ENCODE measurements at places on chromosomes 1 and 21. TPM values are rescaled to one million over a fixed set of nuclear protein-coding genes. Genes with fewer than 3 reads are reported as not detected.

- no peaks in the 10 kb centered on the region for H3K36me3 ChIP-seq
- no peak overlapping the region for H3K4me3 ChIP-seq
- H3K27me3 ChIP-seq: no peaks in the 10 kb centered on the region
Measured at GRCh38 chr1:232984577-232985425, 34.4 kb downstream of the NTPCR start.

- no peaks in the 10 kb centered on the region for H3K27me3 ChIP-seq
- H3K27ac ChIP-seq: no peak overlapping the region
- no peak overlapping the region for H3K4me3 ChIP-seq
- H3K36me3 ChIP-seq: no peaks in the 10 kb centered on the region
- DNase-seq: no peak
Measured at GRCh38 chr1:87362834-87363426, 34.2 kb downstream of the LMO4 start.

DNA sequence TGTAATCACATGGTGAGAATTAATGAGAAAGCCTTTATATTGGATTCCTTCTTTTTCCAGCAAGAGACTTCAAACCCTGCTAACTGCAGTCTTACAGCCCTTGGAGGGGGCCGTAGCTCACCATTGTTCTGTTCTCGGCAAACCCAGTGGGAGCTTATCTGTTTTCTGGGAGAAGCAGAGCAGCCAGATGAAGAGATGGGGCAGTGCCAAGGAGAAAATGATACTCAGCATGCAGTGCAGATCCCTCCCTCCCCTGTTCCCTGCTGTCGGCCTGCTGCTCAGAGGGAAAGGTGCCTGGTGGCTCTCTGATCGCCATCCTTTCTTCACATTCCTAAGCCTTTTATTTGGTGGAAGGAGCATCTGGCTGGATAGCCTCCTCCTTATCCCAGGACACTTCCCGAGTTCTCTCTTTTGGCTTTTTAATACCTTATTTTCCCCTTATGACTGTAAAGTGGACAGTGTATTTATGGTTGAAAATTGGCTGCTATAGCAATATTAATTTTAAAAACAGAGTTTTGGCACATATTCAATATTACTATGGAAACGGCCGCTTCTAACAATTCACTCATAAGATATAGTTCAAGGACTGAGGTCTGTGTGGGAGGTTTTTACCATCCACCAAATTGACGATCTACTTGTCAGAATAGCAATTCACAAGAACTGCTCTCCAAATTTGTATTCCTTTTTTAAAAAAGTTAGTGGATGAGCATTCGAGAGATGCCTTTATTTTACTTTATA, 203.4 kb downstream of the CRB1 start:
- no peak overlapping the region for H3K4me3 ChIP-seq
- H3K27me3 ChIP-seq: no peaks in the 10 kb centered on the region
- H3K4me1 ChIP-seq: no peaks in the 10 kb centered on the region
- no peak overlapping the region for H3K27ac ChIP-seq
- DNase-seq: no peak
- no peaks in the 10 kb centered on the region for H3K36me3 ChIP-seq

DNA sequence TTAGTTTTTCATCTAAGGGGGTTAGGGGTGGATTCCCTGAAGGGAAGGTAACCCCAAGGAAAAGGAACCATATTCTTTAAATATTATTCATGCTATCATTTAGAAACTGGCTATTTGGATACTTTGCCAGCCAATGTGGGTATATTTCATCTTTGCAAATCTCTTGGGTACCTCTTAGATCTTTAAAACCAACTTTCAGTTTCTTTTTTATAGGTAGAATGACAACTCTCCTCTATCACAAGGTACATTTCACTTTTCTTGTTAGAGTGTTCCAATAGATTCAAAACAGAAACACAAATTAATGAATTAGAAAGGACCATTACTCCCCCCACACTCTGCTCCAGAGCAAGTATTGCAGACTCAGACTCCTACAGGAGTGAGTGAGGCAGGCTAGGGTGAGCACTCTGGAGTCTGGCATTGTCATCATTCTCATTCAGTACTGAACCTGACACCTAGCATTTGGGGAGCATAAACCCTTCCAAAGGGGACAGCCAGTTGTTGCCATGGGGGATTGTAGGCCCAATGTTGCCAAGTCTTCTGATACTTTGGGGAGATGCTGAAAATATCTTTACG, 43.0 kb downstream of the MACO1 start:
- no peaks in the 10 kb centered on the region for H3K27me3 ChIP-seq
- H3K4me1 ChIP-seq: peaks cover 3% of the 10 kb centered on the region
- no peak overlapping the region for H3K4me3 ChIP-seq
- peak; percentile 21 for DNase-seq
- H3K36me3 ChIP-seq: peaks cover 8% of the 10 kb centered on the region
- H3K27ac ChIP-seq: no peak overlapping the region

DNA sequence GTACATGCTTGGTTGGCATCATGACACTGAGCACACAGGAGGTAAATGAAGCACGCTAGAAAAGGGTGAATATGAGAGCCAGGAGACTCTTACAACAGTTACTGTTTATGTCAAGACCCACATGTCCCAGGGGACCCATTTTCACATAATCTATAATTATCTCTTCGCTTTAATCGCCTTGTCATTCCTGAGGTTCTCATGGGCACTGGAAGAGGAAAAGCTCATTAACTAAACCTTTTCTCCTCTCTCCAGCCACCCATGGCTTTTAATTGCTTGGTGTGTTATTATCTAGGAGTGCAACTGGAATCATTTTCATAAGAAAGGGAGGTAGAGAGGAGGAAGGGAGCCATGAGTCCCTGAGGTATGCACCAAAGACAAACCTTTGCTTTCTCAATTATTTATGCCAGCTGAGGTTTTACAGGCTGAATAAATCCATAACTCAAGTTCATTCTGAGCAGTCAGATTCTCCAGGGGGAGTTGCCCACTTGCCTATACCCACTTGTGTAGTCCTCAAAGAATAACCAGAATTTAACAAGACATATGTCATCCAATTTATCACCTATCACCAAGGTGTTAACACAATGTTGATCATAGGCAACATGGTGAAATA, 77.4 kb downstream of the ACBD6 start:
- no peaks in the 10 kb centered on the region for H3K36me3 ChIP-seq
- H3K27me3 ChIP-seq: no peaks in the 10 kb centered on the region
- no peak for DNase-seq

- H3K27me3 ChIP-seq: no peaks in the 10 kb centered on the region
- DNase-seq: peak; percentile 14
Measured at GRCh38 chr1:154746622-154747299, 123.3 kb downstream of the KCNN3 start.

DNA sequence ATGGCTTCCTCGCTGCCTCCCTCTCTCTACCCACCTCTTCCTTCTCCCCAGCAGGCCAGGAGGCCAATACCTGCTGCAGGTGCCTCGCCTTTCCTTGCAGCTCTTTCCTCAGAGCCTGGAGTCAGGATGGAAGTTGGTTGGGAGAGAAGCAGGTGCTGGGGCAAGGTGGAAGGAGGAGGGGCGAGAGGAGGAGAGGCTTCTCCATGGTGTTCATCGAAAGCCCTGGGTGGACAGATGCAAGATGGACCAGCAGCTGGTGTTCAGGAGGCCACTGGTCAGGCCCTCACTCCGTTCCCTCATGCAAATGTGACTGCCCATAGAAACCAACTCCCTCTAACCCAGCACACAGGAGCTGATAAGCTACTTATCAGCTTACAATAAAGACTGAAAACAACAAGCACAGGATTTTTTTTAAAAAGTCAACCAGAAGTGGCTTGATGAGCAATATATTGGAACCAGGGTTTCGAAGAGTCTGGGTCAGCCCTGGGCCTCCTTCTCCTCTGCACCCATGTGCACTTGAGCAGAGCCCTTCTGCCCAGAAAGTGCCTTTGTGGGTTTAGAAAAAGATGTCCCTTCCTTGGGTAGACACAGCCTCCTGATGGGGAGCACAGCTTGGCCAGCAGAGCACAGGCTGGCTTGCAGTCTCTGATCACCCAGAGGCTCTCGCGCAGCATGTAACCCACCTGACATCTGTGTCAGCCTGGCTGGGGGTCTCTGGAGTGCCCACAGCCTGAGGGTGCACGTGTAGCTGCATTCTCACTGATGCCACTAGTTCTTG, 16.6 kb upstream of the GSTM4 start:
- H3K27me3 ChIP-seq: no peaks in the 10 kb centered on the region
- H3K36me3 ChIP-seq: no peaks in the 10 kb centered on the region

DNA sequence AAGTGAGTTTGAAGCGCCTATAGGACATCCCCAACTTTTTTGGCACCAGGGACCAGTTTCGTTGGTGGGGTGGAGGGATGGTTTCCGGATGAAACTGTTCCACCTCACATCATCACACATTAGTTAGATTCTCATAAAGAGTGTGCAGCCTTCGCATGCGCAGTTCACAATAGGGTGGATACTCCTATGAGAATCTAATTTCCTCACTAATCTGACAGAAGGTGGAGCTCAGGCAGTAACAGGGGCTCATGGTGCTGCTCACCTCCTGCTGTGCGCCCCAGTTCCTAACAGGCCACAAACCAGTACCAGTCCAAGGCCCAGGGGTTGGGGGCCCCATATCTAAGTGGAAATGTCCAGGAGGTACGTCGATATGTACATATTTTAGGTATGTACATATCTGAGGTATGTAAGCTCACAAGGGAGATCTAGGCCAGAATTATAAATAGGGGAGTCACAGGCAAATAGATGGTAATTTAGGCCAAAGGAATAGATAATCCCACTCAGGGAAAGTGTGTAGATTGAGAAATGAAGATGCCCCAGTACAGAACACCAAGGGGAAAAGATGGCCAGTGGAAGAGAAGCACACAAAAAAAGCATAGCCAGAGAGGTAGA, 27.5 kb upstream of the RASAL2 start:
- no peak overlapping the region for H3K27ac ChIP-seq
- no peak for DNase-seq
- no peak overlapping the region for H3K4me3 ChIP-seq
- H3K27me3 ChIP-seq: no peaks in the 10 kb centered on the region
- no peaks in the 10 kb centered on the region for H3K4me1 ChIP-seq
- H3K36me3 ChIP-seq: no peaks in the 10 kb centered on the region

DNA sequence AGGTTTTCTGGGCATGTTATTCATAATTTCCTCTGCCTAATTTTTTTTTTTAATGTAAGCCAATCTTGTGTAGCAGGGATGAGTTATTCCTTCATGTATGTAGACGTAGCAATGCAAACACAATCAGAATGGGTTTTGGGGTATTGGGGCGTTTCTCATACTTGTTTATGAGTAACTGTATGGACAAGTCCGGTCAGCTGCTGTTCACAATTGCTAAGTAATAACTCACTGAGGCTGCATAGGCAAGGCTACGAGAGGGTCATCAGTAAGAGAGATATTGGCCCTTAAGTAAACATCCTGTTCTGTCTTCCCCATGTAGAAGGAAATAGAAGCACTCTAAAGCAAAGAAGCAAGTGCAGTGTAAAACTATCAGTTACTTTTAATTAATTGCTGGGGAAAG, 9.5 kb upstream of the TARS2 start:
- H3K27me3 ChIP-seq: no peaks in the 10 kb centered on the region
- no peak for DNase-seq
- no peak overlapping the region for H3K4me3 ChIP-seq

GRCh38 chr1:84000196-84000885, 1.4 kb upstream of the TTLL7 start:
- H3K27me3 ChIP-seq: peaks cover 25% of the 10 kb centered on the region
- no peaks in the 10 kb centered on the region for H3K36me3 ChIP-seq
- peaks cover 12% of the 10 kb centered on the region for H3K4me1 ChIP-seq
- DNase-seq: no peak
- no peak overlapping the region for H3K27ac ChIP-seq

DNA sequence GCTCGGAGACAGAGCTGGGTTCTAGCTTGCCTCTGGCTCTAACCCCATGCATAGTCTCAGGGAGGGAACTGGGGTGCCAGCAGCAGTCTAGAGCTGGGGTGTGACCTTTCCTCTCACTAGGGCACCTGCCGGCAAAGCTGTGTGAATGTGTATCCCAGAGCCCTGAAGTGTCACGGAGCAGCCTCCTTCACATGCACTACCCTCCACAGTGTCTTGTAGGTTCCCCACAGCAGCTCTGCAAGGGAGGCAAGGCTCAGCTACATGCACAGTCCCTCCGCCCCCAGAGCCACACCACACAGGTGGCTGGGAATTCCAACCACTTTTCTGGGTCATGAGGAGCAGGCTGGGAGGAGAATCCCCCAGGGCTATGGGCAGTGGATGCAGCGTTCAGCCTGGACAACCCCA, 7.7 kb upstream of the HPCA start:
- H3K4me3 ChIP-seq: no peak overlapping the region
- no peaks in the 10 kb centered on the region for H3K36me3 ChIP-seq
- no peak overlapping the region for H3K27ac ChIP-seq
- peaks cover 6% of the 10 kb centered on the region for H3K27me3 ChIP-seq
- peaks cover 5% of the 10 kb centered on the region for H3K4me1 ChIP-seq

GRCh38 chr1:108692724-108693655, 880 bp downstream of the PRPF38B start:
- H3K27me3 ChIP-seq: no peaks in the 10 kb centered on the region
- no peak for DNase-seq
- H3K4me1 ChIP-seq: peaks cover 15% of the 10 kb centered on the region
- H3K4me3 ChIP-seq: peak overlapping the region; percentile 86
- H3K36me3 ChIP-seq: peaks cover 27% of the 10 kb centered on the region

- no peak for DNase-seq
- H3K36me3 ChIP-seq: peaks cover 22% of the 10 kb centered on the region
- no peak overlapping the region for H3K4me3 ChIP-seq
- no peak overlapping the region for H3K27ac ChIP-seq
- no peaks in the 10 kb centered on the region for H3K4me1 ChIP-seq
- no peaks in the 10 kb centered on the region for H3K27me3 ChIP-seq
Measured at GRCh38 chr1:108601708-108602410, 42.0 kb downstream of the EEIG2 start.

GRCh38 chr1:27000817-27001460, 7.4 kb downstream of the TRNP1 start:
- H3K36me3 ChIP-seq: no peaks in the 10 kb centered on the region
- peaks cover 20% of the 10 kb centered on the region for H3K4me1 ChIP-seq
- no peaks in the 10 kb centered on the region for H3K27me3 ChIP-seq
- H3K27ac ChIP-seq: peak overlapping the region; percentile 14
- no peak for DNase-seq

- H3K27ac ChIP-seq: no peak overlapping the region
- H3K36me3 ChIP-seq: no peaks in the 10 kb centered on the region
- no peak overlapping the region for H3K4me3 ChIP-seq
- DNase-seq: no peak
- no peaks in the 10 kb centered on the region for H3K27me3 ChIP-seq
Measured at GRCh38 chr1:184545601-184546000, 158.8 kb downstream of the C1orf21 start.

DNA sequence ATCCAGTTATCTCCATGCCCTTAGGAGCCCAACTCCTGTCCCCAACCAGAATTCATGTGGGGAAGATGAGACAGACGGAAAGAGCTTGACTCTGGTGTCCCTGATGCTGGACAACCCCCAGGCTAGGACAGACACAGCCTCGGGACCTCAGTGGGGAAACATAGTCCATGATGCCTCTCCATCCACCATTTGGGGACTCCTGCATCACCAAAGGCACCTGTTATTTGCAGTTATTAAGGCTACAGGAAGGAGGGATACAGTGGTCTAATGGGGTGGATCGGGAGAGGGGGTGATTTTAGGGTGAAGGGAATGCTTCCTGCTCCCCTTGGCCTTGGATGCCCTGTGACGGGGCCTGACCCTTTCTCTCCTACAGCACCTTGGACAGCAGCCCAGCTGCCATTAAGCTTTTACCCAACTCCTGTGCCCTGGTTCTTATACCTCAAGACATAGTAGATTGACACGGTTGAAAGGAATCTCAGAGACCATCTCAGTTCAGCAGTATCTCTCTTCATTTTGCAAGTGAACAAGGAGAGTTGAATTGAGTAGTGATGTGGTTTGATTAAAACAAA, 111.6 kb downstream of the MATN1 start:
- DNase-seq: no peak
- no peaks in the 10 kb centered on the region for H3K36me3 ChIP-seq
- no peak overlapping the region for H3K27ac ChIP-seq

Gene ZP4
- total RNA-seq: not detected

Gene TNFRSF14
- total RNA-seq: 262 TPM

Gene GJA9
- total RNA-seq: not detected

Gene BEND5
- 5.1 TPM for total RNA-seq

Gene CELA2A
- not detected for total RNA-seq

Gene INTS3
- 44.3 TPM for total RNA-seq

Gene CELA2B
- not detected for total RNA-seq

Gene SLC25A34
- 0.73 TPM for total RNA-seq

Measured in natural killer cell (primary cell).